ENCODE measurements at places on chromosomes 5 and 9.

- DNase-seq: no peak
These were observed 2.7 kb upstream of the SLC26A2 start for GRCh38 chr5:149957855-149958254.

DNA sequence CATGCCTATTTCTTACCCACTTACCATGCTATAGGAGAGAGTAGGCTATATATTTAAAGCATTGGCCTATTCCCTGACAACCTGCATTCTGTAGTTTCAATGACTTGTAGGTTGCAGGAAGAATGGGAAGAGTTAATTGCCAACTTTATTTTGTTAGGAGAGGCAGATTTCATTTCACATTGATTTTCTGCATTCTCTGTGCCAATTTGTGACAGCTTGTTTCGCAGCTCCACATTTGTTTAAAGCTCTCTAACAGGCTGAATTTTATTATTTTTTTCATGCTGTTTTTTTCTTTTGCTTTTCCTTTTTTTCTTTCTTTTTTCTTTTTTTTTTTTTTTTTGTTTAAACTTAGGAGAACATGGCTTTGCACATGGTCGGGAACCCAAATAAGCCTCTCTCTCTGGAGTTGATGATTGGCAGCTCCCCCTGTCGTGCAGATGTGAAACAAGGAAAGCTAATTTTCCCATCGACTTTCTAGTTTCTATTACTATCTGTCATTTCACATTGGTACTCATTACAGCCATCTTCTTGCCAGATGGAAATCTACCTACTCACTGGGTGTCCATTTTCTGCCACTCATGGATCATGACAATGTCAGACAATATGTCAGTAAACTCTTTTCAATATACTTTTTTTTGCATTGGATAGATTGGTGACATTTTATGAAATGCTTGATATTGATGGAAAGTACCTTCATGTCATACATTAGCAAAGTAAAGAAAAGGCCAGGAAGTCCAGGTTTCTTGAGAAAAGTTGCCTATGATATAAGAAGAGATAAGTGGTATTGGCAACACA, 223.2 kb downstream of the KCTD16 start:
- no peak for DNase-seq

GRCh38 chr5:117295941-117296340, 721.3 kb upstream of the SEMA6A start:
- DNase-seq: no peak

DNA sequence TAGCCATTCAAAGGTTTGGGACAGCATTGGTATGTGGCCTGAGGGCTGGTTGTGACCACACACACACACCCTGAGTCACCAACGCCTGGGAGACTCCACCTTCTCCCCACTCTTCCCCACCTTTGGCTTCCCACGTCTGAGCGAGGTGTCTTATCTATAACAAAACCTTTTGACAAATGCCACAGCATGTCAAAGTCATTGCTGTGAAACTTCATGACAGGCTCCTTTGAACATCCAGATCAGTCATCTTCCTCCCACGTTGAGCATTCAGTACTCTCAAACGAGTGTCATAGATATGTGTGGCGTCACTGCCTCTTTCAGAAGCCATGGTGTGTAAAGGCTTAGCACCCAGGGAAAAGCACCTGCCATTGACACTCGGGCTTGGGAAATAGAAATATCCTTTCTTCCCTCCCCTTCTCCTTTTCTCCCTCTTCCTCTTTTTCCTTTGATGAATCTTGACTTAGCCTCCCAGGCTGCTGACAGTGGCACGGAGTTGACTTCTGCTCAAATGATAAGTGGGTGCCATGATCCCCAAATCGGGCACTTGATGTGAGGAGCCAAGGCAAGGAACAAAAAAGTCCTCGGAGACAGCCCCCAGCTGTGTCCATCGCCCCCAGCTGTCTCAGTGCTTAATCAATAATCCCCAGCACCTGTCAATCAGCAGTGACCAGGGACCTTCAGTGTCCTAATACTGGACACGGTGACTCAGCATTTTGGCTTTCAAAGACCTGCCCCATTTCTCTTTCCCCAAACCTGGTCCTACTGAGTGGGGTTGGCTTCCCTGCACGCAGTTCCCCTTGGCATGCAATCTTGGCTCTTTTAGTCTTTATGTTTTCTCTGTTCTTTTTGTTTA, 114.8 kb downstream of the FGF18 start:
- peak; percentile 80 for DNase-seq

DNA sequence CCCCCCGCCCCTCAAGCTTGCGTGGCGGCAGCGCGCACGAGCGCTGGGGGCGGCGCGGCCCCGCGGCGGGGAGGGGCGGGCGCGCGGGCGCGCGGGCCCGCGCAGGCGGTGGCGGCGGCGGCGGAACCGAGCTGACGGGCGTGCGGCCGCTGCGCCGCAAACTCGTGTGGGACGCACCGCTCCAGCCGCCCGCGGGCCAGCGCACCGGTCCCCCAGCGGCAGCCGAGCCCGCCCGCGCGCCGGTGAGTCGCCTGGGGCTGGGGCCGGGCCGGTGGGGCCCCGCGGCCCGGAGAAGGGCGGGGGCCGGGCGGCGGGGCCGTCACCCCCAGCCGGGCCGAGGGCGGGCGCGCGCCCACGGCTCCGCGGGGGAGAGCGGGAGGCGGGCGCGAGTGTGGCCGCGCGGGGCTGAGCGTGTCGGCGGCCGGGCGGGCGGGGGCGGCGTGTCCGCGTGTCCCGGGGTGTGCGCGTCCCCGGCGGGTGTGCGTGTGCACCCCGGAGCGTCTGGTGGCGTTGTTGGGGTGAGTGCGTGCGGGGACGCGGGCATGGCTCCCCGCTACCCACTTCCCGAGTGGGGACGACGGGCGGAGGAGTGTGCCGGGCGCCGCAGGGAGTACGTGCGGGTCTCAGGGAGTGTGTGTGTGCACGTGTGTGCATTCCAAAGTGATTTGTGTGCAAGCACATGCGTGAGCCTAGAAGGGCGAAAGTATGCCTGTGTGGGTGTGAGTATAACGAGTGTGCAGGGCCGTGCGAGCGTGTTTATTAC, at the start of gene NEK6:
NEK6 (plus strand) TSS at position 106 of the 763 bp plus-strand sequence. CDS start 44,016 bp downstream, outside the sequence.
- no peak for DNase-seq

GRCh38 chr5:157908459-157908858, 49.5 kb upstream of the CLINT1 start:
- DNase-seq: no peak

DNA sequence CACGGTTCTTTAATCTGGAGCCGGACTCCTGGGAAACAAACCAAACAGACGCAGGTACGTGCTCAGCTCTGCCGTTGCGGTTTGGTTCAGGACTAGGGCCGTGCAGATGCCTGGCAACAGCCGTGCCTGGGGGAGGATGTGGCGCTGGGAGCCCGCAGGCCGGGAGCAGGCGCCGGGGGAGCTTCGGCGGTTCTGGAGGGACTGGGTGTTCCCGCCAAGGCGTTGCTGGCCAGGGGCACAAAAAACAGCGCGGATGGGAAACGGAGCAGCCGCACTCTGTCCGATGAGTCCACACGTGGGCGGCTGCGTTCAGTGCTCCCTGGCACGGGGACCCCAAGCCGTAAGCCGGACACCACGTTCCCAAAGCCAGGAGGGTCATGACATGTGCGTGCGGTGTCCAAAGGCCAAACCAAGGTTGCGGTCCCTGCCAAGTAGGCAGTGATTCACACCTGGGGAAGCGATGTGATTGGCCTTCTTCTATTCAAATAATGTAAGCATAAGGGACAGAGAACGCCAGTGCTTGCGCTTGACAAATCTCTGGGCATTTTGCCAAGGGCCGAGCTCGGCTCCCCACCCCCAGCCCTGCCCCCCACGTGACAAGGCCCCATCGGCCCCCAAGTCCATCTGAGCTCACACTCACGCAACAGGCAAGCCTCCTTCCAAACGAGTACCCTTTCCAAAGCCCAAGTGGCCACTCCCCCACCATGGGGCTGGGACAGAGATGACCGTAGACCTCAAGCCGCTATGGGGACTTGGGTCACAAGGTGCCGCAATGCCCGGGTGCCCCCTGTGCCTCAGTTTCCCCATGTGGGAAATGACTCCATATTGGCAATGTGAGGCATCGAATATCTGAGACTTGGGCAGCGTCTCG, 49.7 kb upstream of the NKD2 start:
- DNase-seq: peak; percentile 58

All from SJSA1 (cell line).